ENCODE measurements at places on chromosomes 12 and 14. TPM values are rescaled to one million over a fixed set of nuclear protein-coding genes. Genes with fewer than 3 reads are reported as not detected.

Gene OASL
- polyA plus RNA-seq = 7.1 TPM

Gene PSMC6
- polyA plus RNA-seq = 78.5 TPM

Gene GPHN
- polyA plus RNA-seq = 16.3 TPM

Gene ERG28
- 52.9 TPM for polyA plus RNA-seq

Gene TBX5
- polyA plus RNA-seq = not detected

Gene PMCH
- not detected for polyA plus RNA-seq

Gene LRIG3
- polyA plus RNA-seq = 4.8 TPM

Gene P2RX7
- 0.04 TPM for polyA plus RNA-seq

Measured in foreskin keratinocyte (primary cell).